8988T (cell line): ENCODE measurements at places on chromosomes 6 and 20.

- peak; percentile 51 for DNase-seq
Observed at GRCh38 chr20:36745234-36745926, 510 bp downstream of the NDRG3 start.

GRCh38 chr6:36685166-36685924 lies 6.8 kb downstream of the CDKN1A start:
- no peak for DNase-seq

DNA sequence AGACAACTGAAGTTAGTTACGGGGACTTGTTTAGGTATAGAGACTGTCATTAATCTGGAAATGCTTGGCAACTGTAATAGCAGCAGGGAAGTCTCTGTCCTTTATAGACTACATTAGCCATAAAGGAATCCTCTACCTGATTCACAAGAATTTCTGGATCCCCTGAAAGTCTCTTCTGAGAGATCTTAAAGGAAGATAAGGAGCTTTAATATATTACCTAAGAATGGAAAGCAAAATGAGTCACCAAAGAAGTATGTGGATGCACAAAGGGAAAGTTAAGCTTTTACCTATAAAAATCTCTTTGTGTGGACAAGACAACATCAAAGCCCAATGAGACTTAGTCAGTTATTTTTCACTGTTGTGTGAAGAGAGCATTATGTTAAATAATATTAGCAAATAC lies 92.2 kb upstream of the RSPO3 start:
- DNase-seq: no peak

GRCh38 chr6:29531668-29532067 lies 27.9 kb downstream of the UBD start:
- peak; percentile 37 for DNase-seq

DNA sequence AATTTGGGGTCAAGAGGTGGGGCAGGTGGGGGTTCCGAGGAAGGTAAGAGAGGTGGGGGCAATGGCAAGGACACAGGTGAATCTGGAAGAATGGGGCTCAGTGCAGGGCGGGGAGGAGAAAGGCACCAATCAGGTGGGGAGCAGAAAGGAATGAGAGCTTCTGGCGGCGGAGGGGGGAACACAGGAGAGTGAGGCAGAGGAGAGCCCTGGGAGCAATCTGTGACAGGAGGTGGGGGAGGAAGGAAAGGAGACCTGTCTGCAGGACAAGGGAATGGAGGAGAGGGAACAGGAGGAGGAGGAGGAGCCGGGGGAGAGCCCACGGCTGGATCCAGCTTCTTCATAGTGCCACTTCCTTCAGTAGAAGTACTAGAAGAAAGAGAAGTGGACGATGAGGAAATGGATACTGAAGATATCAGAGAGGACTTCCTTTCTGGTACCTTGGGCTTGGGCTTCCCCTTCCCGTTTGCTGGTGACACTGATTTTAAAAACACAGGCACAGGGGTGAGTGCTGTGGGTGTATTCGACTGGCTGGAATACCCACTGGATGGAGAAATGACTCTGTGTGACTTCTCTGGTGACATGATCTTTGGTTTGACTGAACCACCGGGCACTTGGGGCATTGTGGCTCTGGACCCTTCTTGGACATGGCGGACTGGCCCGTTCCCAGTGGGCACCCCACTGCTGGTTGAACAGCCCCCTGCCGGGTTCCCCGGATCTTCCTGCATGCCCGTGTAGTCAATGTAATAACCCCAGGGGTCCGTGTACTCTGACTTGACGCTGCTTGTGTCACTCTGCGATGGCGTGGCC lies 27.4 kb downstream of the HEBP2 start:
- DNase-seq: no peak

- DNase-seq: no peak
Observed at GRCh38 chr6:145836170-145836569, 21.6 kb upstream of the FBXO30 start.

DNA sequence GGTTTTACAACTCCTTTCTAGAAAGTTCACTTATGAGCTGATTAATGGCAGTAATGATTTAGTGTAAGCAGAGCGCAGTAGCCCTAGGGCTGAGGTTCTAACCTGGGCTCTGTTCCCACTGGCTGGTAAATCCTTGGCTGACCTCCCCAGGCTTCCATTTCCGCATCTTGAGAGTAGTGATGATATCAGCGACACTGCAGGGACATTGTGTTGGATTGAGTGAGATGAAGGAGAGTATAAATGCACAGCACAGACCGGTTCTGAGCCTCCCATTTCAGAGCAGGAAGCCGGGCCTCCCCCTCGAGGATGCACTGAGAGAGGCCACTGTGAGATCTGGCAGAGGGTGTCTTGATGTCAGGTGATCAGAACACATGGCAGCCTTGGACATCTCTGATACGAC lies 477.2 kb upstream of the SULF2 start:
- DNase-seq: no peak

DNA sequence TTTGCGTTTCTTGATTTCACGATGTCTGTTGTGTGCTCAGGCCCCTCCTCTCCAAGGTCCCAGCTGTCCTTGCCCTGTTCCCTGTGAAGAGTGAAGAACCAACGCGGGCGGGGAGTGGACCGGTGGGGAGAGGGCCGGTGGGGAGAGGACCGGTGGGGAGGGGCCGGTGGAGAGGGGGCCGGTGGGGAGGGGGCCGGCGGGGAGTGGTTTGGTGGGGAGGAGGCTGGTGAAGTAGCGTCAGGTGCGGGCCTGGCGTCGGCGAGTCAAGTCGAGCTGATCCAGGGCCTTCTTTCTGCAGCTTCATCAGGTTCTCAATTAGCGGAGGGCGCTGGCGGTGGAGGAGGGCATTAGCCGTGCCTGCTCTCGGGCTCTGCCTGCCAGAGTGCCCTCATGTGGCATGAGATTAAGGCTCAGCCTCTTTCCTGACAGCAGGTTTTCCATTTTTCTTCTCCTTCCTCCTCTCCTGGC lies 21.2 kb upstream of the BHLHE23 start:
- DNase-seq: peak; percentile 98

GRCh38 chr6:121463087-121463486 lies 27.6 kb downstream of the GJA1 start:
- DNase-seq: no peak

DNA sequence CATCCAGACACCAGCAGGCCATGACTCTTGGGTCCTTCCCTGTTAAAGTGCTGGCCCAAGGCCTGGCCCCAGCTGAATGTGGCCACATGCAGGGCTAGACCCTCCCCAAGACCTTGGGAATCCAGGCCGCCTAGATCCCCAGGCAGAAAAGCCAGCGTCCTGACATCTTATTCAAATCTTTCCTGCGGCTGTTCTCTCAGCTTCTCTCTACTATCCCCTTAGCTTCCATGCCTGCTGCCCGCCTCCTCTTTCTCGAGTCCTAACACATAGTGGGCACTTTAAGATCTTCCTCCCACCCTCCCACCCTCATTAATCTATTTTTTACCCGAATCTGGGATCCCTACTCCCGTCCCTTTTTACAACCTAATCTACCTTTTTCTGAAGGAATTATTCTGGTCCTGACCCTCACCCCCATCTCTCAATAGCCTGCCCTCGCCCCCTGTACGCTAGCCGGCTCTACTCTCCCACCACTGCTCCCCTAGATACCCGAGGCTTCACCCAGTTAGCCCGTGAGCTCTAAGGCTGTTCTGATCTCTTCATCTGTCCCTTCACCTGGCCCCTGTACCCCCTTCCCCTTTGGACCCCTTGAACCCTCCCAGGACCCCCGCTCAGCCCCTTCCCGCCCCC lies at the start of gene CCHCR1:
Gene CCHCR1 (minus strand): TSS at position 290 of the 627 bp plus-strand sequence. CDS start 202 bp downstream, at position 88.
- DNase-seq: no peak

DNA sequence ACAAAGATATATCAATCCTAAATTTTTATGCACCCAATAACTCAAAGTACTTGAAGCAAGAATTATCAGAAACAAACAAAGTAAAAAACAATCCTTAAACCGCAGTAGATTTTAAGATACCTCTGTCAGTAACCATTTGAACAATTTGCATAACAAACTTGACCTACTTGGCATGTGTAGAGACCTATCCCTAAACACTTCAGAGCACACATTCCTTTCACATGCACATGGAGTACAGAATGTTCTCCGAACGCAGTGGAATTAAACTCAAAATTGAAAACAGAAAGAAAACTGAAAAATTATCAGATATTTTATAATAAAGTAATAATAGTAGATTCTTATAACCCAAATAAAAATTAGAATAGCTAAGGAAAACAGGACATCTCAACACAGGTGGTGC lies 162.6 kb upstream of the THBS2 start:
- DNase-seq: no peak

GRCh38 chr20:33169176-33169794 lies 1.3 kb downstream of the BPIFA2 start:
- DNase-seq: no peak

DNA sequence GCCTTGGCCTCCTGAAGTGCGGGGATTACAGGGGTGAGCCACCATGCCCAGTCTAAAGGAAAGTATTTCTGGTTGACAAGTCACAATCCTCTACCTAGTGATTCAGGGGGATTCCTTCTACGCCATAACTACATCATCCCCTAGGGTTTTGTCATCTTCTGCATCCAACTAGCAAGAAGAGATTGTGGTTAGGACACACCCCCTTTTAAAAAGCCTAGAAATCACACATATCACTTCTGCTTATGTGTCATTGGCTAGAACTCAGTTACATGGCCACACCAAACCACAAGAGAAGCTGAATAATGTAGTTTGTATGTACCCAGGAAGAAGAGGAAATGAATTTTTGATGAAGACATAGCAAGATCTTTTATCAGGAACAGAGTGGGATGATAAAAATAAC lies 14.7 kb upstream of the CHD6 start:
- DNase-seq: no peak
